ENCODE measurements at places on chromosomes 12 and 14.

GRCh38 chr14:59678352-59678751 lies 101.7 kb upstream of the CCDC175 start:
- DNase-seq: no peak

GRCh38 chr14:94400422-94400841 lies 12.0 kb upstream of the SERPINA1 start:
- DNase-seq: no peak

GRCh38 chr14:73252491-73253322 lies 15.4 kb downstream of the PAPLN start:
- DNase-seq: no peak

DNA sequence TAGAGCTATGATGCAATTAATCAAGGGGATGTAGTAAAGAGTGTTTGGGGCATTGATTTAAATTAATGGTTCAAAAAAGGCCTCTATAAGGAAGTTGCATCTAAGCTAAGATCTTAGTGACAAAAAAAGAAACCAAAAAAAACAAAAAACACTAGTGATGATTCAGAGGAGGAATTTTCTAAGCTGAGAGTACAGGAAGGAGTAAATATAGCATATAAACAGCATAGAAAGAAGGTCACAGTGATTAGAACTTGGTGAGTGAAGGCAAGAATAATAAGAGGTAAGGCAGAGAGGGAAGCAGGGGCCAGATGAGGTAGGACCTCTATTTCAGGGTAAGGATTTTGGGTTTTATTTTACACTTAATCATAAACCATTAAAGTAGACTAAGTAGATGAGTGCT lies 48.0 kb upstream of the PDZRN4 start:
- DNase-seq: no peak

DNA sequence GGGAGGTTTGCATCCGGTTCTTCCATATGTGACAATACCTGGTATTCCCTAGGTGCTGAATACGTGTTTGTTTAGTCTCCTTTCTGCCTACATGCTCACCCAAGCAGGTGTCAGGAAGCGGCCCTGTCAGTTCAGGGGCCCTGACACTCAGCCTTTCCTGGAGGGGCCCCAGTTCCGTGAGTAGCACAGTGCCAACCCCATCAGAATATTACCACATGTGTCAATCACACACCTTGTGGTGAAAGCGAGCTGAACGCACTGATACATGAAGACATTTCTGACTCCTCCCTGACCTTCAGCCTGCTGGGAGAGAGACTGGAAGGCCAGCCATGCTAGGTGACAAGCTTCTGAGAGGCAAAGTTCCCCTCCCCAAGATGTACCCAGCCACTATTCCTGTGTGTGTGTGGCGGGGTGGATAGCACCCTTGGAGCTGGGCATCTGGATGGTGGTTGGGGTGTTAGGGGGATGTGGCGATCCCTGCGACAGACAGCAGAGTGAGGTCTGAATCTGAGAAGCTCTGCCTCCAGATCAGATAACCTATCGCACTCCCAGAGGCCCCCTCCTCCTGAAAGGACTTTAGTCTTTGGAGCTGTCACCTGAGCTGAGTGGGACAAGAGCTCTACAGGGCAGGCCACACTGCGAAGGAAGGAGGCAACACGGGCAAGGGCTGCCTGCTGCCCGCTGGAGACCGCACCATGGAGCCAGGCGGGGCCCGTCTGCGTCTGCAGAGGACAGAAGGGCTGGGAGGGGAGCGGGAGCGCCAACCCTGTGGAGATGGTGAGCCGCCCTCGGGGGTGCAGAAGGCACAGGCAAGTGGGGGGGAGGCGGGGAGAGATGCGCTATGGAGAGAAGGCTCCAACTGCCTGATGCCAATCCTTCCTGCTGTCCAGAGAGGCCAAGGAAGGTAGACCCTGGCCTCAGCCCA lies at the start of gene SOAT2:
Gene SOAT2 (plus strand): TSS at position 604 of the 925 bp plus-strand sequence. CDS start 92 bp downstream, at position 696.
- DNase-seq: no peak

DNA sequence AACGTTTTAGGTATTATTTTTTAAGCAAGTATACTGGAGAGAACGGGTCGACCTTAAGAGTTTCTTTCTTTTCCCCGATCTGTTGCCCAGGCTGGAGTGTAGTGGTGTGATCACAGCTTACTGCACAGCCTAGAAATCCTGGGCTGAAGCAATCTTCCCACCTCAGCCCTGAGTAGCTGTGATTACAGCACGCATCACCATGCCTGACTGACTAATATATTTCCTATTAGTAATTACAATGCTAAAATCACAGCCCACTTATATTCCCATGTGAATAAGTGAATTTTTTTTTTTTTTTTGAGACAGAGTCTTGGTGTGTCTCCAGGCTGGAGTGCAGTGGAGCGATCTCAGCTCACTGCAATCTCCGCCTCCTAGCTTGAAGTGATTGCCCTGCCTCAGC lies 50.4 kb downstream of the DICER1 start:
- no peak for DNase-seq

- no peak for DNase-seq
These were observed 50.2 kb upstream of the ELK3 start for GRCh38 chr12:96143827-96144565.

- DNase-seq: no peak
These were observed 666.0 kb downstream of the MED13L start for GRCh38 chr12:115611477-115611876.

GRCh38 chr12:33650832-33651231 lies 211.2 kb upstream of the SYT10 start:
- no peak for DNase-seq

DNA sequence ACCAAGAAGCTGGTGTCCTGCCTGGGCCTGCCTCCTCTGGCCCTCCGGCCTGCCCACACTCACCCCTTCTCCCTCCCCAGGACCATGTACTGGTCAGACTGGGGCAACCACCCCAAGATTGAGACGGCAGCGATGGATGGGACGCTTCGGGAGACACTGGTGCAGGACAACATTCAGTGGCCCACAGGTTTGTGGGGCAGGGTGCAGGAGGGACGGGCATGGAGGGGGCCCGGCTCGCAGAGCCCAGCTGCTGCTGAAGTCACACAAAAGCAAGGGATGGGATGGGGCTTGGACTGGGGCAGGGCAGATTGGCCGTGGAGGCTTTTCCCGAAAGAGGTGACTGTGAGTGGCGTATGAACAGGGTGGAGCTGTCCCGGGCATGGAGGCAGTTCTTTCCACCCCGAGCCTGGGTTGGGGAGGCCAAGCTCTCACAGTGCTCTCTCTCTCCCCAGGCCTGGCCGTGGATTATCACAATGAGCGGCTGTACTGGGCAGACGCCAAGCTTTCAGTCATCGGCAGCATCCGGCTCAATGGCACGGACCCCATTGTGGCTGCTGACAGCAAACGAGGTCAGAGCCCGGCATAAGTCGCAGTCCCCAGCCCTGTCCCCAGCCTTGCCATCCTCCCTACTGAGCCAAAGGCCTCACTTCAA lies 7.8 kb upstream of the NXPH4 start:
- DNase-seq: no peak

- DNase-seq: peak; percentile 54
These were observed 16.9 kb downstream of the MEG3 start for GRCh38 chr14:100842799-100843198.

DNA sequence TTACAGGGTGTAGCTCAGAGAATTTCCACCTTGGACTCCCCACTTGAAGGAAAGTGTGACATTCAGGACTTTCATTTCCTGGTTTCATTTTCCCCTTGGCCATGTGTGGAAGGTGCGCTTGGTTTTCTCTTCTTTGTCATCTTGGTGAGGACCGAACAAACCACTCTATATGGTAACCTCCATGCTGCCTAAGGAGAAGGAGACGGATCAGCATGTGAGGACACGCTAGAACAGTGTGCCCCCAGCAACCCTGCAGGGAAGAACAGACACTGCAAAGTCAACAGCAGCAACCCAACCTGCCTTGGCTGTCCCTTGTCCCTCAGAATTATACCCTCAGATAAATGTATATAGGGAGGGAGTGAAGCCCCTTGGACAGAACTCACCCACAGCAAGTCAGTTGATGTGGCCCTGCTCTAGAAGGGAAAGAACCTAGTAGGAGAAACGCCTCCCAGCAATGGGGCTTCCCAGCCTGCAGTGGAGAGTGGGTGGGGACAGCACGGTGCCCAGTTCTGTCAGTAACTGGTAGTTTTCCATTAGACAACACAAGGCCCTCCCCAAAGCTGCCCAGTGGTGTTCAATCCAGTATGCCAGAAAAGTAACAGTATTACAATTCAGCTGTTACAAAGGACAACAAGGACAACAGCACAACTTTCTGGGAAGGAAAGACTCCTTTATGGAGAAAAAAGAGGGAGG lies 18.9 kb upstream of the COCH start:
- DNase-seq: no peak

DNA sequence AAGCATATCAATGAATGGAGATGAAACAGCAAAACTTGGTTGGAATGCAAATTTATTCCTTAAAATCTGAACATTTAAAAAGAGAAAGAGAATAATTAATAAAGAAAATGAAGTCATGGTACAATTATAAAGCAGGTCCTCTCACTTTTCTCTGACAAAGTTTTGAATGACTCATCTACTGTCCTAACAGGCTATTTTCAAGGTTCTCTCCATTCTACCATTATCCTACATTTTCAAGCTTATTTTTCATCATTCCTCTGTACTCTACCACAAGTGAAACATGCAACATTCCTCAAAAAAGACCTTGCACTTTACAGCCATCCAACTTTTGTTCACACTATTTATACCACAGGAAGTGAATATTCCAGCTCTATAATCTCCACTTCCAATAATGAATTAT lies 36.9 kb upstream of the AP4S1 start:
- no peak for DNase-seq

GRCh38 chr12:96157427-96157826 lies 36.7 kb upstream of the ELK3 start:
- no peak for DNase-seq

- DNase-seq: no peak
These were observed 870 bp downstream of the BMAL2 start for GRCh38 chr12:27333403-27334009.

GRCh38 chr14:55746558-55746957 lies 166.6 kb downstream of the KTN1 start:
- DNase-seq: no peak

GRCh38 chr14:75123991-75124390 lies 2.9 kb downstream of the NEK9 start:
- no peak for DNase-seq

GRCh38 chr12:111366075-111366474 lies 2.8 kb downstream of the PHETA1 start:
- DNase-seq: no peak

DNA sequence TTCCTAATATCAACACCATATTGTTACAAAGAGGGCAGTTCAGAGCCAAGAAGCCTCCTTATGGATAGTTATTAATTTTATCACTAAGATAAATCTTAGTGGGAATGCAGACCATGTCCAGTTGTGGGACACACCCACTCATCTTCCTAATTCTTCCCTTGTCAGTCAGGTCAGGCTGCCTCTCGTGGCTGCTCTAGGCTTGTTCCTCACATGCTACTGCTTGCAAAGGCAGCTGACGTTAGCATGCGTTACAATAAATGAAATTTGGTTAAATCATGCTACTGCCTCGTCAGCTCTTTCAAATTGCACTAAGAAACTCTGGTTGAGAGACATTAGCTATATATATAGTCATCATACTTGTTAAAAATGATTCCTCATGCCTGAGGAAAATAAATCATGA lies 108.4 kb downstream of the CAND1 start:
- no peak for DNase-seq

DNA sequence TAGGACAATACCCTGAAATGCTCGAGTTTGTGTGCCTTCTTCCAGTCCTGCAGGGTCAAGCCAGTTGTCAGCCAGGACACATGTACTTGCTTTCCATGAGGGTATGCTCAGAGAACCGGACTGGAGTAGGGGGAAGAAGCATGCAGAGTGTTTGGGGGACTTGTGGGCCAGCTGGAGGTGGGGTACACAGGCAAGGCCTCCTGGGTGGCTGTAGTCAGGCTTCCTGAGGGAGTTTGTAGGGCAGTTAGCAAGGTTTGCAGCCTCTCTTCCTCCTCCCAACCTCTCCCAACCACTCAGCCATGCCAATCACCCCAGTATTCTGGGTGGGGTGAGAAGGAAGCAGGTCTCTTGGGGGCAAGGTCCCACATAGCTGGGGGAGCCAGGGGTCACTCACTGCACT lies 47.0 kb upstream of the RHOJ start:
- DNase-seq: no peak

DNA sequence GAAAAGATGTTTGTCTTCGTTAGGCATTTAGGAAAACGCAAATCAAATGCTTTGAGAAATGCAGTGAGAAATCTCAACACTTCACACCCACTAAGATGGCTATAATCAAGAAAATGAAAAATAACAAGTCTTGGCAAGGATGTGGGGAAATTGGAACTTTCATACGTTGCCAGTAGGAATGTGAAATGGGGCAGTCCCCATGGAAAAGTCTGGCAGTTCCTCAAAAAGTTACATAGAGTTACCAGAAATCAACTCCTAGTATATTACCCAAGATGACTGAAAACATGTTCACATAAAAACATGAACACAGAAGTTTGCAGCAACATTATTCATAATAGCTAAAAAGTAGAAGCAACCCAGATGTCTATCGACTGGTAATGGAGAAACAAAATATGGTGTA lies 41.5 kb upstream of the LRTM2 start:
- no peak for DNase-seq

DNA sequence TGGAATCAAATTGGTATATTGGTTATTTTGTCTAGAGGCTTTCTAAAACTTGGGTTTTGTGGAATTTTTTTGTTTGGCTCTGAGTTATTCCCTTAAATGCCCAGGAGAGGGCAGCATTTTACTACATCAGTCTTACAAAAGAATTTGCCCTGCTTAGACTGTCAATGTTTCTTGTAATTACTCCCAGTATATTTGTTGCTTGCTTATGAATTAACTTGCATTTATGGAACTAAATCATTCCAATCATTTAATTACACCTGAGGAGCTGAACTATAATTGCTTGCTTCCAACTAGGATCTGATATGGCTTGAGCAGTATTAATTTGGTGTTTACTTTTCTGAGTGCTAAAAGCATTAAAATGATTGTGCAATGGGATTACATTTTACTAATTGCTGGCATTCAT lies 48.7 kb downstream of the MIPOL1 start:
- DNase-seq: peak; percentile 52

- no peak for DNase-seq
These were observed 48.1 kb upstream of the VASH1 start for GRCh38 chr14:76713121-76713520.

DNA sequence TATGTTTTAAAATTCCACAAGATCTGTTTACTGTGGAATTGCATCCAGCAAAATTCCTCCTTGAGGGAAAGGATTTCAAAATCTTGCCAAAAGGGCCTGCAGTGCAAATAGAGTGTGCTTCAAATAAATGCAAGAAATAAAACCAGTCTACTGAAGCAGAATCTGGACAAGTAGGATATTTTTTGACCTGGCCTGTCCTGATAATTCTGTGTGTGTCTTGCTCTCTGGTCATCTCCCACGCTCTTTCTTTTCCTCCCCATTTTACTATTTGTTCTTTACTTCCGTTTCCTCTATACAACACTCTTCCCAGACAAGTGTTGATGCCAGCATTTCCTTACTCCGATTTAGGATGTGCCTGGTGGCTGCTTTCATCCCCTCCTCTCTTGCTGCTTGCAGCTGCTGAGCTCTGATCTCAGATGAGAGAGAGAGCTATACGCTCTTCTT lies 115.9 kb downstream of the GPR135 start:
- no peak for DNase-seq

GRCh38 chr12:63353559-63353958 lies 202.6 kb upstream of the AVPR1A start:
- peak; percentile 9 for DNase-seq

- DNase-seq: no peak
These were observed 111.0 kb upstream of the GSC start for GRCh38 chr14:94880876-94881275.
